Peyer's patch (tissue), 4 donors: ENCODE measurements at places on chromosomes 7 and 10. TPM values are rescaled to one million over a fixed set of nuclear protein-coding genes. Genes with fewer than 3 reads are reported as not detected.
A peak's percentile ranks its signal among the peaks of the same experiment; 100 is the strongest.

DNA sequence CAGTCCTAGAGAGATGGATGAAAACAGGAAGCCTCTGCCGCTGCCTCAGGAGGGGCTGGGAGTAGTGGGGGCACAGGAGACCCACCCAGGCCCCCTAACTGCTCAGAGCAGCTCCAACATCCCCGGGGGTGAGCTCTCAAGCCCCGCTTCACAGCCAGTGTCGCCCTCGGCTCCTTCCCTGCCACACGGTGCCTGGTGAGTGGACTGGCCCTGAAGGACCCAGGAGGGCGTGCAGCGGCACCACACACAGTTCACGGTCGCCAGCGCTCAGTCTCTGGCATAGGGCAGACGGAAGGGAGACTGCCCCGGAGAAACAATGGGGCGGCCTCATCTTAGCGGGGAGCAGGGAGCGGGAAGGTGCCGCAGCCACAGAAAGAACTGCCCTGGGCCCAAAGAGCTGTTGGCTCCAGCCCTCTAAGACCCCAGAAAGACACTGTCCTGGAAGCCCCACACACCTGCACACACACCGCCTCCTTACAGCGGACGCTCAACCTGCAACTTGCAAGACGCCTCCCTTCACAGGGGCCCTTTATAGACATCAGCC is 1.2 kb downstream of the CLDN15 start:
- H3K4me3 ChIP-seq = peak overlapping the region; percentile 60
- no peaks in the 10 kb centered on the region for H3K27me3 ChIP-seq
- H3K27ac ChIP-seq = peak overlapping the region; percentile 100
- peaks cover 15% of the 10 kb centered on the region for H3K36me3 ChIP-seq

- H3K4me3 ChIP-seq = no peak overlapping the region
- no peaks in the 10 kb centered on the region for H3K36me3 ChIP-seq
- no peaks in the 10 kb centered on the region for H3K27me3 ChIP-seq
- no peak for DNase-seq
Measured at GRCh38 chr7:81285142-81285871, 366.5 kb upstream of the SEMA3C start.

DNA sequence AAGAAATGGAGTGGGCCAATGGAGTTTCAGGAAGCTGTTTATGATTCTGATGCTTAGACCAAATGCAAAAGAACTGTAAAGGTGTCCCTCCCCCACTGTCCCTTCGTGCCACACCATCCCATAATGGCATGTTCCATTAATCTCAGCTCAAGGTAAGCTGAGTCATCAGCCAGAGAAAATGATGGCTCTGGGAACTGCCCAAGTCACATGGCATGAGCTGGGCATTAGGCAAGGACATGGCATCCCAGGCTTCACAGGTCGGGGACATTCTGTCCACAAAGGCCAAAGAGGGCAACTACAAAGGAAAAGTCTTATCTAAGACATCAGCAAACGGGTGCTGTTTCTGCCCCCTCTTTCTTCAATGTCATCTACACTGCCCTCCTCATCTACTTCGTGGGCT is 44.9 kb downstream of the DLG5 start:
- no peak overlapping the region for H3K27ac ChIP-seq
- DNase-seq = no peak
- no peaks in the 10 kb centered on the region for H3K27me3 ChIP-seq
- H3K36me3 ChIP-seq = no peaks in the 10 kb centered on the region
- H3K4me1 ChIP-seq = peaks cover 11% of the 10 kb centered on the region
- H3K4me3 ChIP-seq = no peak overlapping the region

STEAP1B gene
- not detected for total RNA-seq

- no peak overlapping the region for H3K4me3 ChIP-seq
- no peak overlapping the region for H3K27ac ChIP-seq
- no peaks in the 10 kb centered on the region for H3K4me1 ChIP-seq
- H3K27me3 ChIP-seq = no peaks in the 10 kb centered on the region
Measured at GRCh38 chr10:46520381-46520780, 36.1 kb downstream of the GPRIN2 start.

HTR5A gene
- not detected for total RNA-seq

DNA sequence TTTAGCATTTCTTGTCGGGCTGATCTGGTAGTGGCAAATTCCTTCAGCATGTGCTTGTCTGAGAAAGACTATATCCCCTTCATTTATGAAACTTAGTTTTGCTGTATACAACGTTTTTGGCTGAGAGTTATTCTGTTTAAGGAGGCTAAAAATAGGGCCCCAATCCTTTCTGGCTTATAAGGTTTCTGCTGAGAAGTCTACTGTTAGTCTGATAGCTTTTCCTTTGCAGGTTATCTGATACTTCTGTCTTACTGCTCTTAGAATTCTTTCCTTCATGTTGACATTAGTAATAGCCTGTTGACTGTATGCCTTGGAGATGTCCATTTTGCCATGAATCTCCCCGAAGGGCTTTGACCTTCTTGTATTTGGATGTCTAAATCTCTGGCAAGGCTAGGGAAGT is 9.9 kb downstream of the CASP7 start:
- no peaks in the 10 kb centered on the region for H3K4me1 ChIP-seq
- no peak overlapping the region for H3K4me3 ChIP-seq
- no peak for DNase-seq
- H3K27ac ChIP-seq = no peak overlapping the region
- H3K27me3 ChIP-seq = no peaks in the 10 kb centered on the region
